Left colon (tissue), 2 donors: ENCODE measurements at places on chromosomes 3 and 15.

GRCh38 chr3:190180268-190180667 lies 59.6 kb upstream of the P3H2 start:
- DNase-seq: no peak

- DNase-seq: peak; percentile 54
Measured at GRCh38 chr15:45179221-45179985, 8.4 kb downstream of the SHF start.

- no peak for DNase-seq
Measured at GRCh38 chr15:33100314-33100713, 94.2 kb downstream of the FMN1 start.

DNA sequence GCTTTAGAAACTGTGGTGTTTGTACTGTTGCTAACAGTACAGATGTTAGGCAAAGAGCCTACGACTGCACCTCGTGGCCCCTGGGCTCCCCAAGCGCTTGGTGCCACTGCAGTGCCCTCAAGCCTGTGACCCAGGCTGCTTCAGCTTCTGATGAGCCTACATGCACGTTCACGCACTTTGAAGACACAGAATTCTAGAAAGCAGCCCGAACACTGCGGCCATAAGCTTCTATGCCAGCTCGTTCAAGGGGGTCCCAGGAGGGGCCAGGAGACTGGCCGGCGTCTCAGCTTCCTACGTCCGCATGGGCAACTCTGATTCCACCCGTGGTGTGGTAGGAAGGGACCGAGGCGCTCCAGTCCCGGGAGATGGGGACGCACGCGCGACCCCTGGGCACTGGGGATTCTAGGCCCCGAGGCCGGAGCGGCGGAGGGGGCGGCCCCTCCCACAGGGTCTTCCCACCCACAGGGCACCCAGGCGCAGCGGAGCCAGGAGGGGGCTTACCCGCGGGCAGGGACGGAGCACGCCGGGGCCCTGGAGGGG lies 653 bp downstream of the MYO5C start:
- DNase-seq: no peak
